ENCODE measurements at places on chromosomes 13 and 19.

- no peaks in the 10 kb centered on the region for H3K27me3 ChIP-seq
- H3K27ac ChIP-seq, result no peak overlapping the region
- peaks cover 12% of the 10 kb centered on the region for H3K4me1 ChIP-seq
- H3K36me3 ChIP-seq, result peaks cover 5% of the 10 kb centered on the region
- no peak overlapping the region for H3K4me3 ChIP-seq
- no peak for DNase-seq
These were observed 16.7 kb downstream of the UGGT2 start for GRCh38 chr13:96036515-96036914.

- DNase-seq, result no peak
- no peaks in the 10 kb centered on the region for H3K36me3 ChIP-seq
- no peak overlapping the region for H3K27ac ChIP-seq
- no peak overlapping the region for H3K4me3 ChIP-seq
These were observed 61.3 kb downstream of the TNFRSF19 start for GRCh38 chr13:23631311-23632047.

DNA sequence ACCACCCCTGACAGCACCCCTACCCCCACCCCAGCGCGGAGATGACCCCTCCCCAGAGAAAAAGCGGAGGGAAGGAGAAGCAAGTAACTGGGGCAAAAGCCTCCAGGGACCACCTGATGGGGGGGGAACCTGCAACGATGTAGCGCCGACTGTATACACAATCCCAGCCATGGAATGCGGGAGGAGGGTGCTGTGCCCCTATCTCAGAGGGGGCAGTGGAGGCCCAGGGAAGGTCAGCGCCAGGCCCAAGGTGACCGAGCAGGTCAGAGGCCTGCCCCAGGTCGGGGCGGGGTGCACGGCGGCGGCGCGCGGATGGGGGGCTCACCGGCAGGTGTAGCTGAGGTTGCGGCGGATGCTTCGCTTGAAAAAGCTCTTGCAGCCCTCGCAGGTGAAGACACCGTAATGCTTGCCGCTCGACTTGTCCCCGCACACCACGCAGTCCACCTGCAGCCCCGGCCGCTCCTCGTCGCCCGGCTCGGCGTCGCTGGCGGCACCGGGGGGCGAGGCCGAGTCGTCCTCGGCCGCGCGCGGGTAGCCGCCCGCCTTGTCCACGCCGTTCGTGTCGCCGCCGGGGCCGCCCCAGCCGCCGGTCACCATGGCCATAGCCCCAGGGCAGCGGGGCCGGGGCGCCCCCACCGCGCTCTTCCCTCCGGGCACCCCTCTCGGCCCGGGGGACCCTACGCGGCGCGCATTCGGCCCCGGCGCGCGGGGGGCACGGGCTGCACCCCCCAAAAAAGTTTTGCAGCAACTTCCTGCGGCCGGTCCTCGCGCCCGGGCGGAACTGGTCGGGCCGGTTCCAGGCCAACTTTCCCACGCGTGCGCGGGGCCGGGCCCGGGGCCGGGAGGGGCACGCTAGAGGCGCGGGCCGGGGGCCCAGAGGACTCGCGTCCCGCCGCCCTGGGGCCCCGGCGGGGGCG, 843 bp downstream of the NR2F6 start:
- peaks cover 53% of the 10 kb centered on the region for H3K4me1 ChIP-seq
- H3K36me3 ChIP-seq, result no peaks in the 10 kb centered on the region
- peak overlapping the region; percentile 22 for H3K27ac ChIP-seq
- no peaks in the 10 kb centered on the region for H3K27me3 ChIP-seq

GRCh38 chr19:4977299-4978174, 8.6 kb downstream of the KDM4B start:
- peak; percentile 92 for DNase-seq
- H3K4me1 ChIP-seq, result peaks cover 46% of the 10 kb centered on the region
- peaks cover 25% of the 10 kb centered on the region for H3K36me3 ChIP-seq
- H3K4me3 ChIP-seq, result no peak overlapping the region

DNA sequence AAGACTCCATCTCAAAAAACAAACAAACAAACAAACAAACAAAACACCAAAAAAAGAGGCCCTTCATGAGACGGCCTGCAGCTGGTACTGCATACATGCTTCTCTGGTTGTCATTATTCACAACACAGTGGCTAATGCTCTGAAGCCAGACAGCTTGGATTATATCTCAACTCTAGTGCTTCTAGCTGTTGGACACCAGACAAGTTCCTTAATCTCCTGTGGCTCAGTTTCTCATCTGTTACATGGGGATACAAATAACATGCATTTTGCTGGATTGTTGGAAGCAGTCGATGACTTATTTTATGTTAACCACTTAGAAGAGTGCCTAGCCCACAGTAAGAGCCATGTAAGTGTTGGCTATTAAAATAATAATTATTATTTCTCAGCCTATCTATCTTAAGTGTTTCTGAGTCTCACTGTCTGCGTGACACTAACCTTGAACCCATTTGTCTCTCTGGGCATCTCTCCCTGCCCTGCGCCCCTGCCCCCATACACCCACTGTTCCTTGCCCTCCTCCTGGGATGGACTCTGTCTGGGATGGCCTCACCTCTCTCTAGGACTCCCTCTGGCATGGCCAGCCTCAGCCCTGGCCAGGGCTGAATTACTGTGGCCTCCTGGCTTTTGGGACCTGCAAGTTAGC, 3.1 kb upstream of the JUNB start:
- H3K36me3 ChIP-seq, result no peaks in the 10 kb centered on the region
- H3K27me3 ChIP-seq, result no peaks in the 10 kb centered on the region
- H3K4me3 ChIP-seq, result no peak overlapping the region
- H3K27ac ChIP-seq, result peak overlapping the region; percentile 96
- peaks cover 50% of the 10 kb centered on the region for H3K4me1 ChIP-seq

DNA sequence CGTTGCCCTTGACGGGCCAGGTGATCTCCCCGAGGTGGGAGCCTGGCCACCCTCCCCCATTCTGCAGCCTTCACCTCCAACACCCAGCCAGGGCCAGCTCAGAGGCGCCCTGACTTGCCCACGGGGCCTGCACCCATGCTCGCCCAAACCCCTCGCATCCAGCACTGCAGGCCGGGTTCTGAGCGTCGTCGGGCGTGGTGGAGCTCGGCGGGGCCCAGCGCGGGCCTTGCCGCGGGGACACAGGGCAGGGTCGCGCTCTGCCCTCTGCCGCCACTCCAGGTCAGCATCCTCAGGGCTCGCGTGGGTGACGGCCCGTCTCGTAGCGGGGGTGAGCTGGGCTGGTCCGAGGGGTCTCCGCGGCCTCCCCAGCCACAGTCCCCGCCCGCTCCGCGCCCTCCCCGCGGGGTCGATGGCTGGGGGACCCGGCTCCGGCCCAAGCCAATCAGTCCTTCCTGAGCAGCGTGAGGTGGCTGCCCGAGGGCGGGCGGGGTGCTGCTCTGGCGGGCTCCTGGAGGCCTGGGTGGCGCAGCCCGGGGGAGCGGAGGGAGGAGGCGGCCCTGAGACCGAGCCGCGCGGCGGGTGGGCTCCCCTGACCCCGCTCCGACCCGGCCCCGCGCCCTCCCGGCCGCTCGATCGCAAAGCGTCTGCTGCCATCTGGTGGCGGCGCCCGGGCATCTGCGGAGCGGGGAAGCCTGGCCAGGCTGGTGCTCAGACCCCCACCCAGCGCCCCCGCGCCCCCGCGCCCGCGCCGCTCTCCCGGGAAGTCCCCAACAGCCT, 61.4 kb downstream of the CCNE1 start:
- peaks cover 37% of the 10 kb centered on the region for H3K27me3 ChIP-seq
- H3K27ac ChIP-seq, result no peak overlapping the region
- H3K4me1 ChIP-seq, result peaks cover 16% of the 10 kb centered on the region
- no peaks in the 10 kb centered on the region for H3K36me3 ChIP-seq

GRCh38 chr13:44649104-44649428, 72.9 kb upstream of the TSC22D1 start:
- no peak for DNase-seq
- no peak overlapping the region for H3K27ac ChIP-seq
- no peaks in the 10 kb centered on the region for H3K36me3 ChIP-seq
- no peaks in the 10 kb centered on the region for H3K4me1 ChIP-seq
